T-helper 17 cell (primary cell): ENCODE measurements at places on chromosomes 7 and 10.

GRCh38 chr10:114402871-114403540 lies 1.3 kb downstream of the AFAP1L2 start:
- DNase-seq: no peak

- no peak for DNase-seq
These were observed 7.1 kb upstream of the TBX20 start for GRCh38 chr7:35261041-35261440.

DNA sequence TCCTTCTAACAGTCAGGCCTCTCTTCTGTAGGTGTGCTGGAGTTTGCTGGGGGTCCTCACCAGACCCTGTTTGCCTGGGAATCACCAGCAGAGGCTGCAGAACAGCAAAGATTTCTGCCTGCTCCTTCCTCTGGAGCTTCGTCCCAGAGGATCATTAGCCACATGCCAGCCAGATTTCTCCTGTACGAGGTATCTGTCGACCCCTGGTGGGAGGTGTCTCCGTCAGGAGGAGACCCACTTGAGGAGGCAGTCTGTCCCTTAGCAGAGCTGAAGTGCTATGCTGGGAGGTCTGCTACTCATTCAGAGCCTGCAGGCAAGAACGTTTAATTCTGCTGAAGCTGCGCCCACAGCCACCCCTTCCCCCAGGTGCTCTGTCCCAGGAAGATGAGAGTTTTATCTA lies 611.1 kb upstream of the COBL start:
- no peak for DNase-seq

GRCh38 chr10:96919785-96920430 lies 87.8 kb downstream of the LCOR start:
- no peak for DNase-seq

DNA sequence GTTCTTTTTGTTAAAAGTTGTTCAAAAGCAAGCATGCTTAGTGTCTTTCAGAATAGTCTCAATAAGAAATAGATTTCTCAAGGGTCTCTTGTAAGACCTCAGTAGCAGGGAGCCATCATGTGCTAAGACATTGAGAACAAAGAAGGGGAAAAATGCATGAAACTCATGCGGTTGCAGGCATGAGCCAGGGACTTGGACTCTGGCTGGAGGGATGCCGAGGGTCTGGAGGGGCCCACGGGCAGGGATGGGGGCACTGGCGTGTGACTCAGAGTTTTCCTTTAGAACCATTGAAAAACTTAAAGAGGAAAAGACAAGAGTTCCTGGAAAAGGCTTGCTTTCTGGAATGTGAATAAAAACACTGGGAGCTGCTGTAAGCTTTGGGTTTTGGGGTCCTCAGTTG lies 253.3 kb downstream of the CCDC3 start:
- no peak for DNase-seq

DNA sequence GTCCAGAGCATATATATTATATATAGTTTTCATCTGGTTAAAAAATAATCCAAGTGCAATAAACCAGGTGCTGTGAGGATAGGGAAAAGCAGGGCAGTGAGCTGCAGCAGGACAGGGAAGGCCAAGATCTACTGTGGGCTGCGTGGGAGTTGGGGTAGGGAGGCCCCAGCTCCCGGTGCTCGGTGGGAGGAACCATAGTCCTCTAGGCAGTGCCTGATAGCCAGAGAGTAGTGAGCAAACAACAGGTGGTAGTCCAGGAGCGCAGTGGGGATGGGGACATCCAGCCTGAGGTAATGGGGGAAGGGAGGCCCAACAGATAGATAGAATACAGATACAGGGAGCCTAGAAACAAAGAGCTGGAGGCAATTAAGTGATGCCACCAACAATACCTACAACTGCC lies 4.1 kb upstream of the BMPR1A start:
- no peak for DNase-seq

DNA sequence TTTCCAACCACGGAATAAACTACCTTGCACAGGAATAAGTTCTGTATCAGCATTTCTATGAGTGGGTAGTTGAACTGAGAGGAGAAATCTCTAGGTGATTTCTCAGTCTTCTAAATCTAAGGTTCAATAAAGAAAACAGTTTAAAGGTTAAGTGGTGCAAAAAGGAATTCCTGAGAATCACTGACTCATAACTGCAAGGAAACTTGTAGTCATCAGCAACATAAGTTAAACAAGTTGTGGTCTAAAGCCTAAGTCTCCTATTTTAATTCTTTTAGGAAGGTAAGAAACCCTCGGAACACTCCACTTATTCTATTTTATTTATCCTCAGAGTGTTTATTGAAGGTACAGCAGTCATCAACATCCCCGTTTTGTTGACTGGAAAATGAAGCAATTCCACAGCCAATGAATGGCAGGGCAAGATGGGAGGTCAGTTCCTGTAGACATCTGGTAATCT lies 92.4 kb upstream of the PIK3CG start:
- DNase-seq: no peak

- DNase-seq: no peak
These were observed 147.1 kb upstream of the GDF10 start for GRCh38 chr10:47152861-47153349.

GRCh38 chr7:113289140-113289740 lies 170.9 kb upstream of the SMIM30 start:
- DNase-seq: no peak

DNA sequence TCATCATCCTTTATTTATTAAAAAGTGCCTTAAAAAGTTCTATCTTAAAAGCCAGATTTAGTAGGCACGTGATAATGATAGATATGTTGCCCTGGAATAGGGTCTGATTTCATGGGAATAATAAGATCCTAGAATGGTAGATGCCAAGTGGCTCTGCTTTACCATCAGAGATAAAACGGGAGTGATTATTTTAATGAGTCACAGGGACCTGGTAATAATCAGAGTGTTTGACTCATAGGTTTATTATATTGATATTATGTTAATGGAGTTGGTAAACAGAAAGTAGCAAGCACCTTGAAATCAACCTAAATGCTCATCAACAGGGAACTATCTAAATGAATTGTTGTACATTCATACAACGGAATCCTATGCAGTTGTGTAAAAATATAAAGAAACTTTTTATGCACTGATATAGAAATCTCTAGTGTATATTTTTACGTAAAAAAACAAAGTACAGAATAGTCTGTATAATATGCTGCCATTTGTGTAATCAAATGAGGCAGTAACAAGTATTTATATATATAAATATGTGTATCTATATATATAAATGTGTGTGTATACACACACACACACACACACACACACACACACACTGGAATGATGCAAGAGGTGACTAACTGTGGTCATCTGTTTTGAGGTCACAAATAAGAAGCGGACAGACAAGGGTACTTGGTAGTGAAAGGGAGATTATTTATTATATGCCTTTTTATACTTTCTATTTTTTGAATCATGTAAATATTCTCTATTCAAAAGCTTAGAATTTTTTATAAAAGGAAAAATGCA lies 78.6 kb upstream of the DYNC1I1 start:
- DNase-seq: no peak

- no peak for DNase-seq
These were observed 219.3 kb downstream of the THSD7A start for GRCh38 chr7:11612737-11613136.

DNA sequence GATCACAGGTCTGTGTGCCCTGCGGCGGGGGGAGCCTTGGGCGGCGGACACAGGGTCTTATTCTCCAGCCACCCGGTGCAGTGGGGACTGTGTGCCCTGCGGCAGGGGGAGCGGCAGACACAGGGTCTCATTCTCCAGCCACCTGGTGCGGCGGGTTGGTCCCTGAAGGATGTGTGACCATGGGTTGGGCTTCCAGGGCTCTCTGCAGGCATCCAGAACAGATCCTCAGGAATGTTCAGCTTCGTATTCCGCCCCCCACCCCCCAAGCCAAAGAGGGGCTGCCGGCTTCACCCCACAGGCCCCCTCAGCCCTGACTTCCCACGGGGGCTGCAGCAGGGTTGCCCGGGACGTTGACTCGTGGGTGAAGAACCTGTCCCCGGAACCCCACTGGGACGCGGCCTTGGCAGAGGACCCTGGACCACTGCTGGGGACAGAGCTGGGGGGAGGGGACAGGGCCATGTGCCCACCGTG lies 154.5 kb upstream of the PPP2R2D start:
- no peak for DNase-seq

DNA sequence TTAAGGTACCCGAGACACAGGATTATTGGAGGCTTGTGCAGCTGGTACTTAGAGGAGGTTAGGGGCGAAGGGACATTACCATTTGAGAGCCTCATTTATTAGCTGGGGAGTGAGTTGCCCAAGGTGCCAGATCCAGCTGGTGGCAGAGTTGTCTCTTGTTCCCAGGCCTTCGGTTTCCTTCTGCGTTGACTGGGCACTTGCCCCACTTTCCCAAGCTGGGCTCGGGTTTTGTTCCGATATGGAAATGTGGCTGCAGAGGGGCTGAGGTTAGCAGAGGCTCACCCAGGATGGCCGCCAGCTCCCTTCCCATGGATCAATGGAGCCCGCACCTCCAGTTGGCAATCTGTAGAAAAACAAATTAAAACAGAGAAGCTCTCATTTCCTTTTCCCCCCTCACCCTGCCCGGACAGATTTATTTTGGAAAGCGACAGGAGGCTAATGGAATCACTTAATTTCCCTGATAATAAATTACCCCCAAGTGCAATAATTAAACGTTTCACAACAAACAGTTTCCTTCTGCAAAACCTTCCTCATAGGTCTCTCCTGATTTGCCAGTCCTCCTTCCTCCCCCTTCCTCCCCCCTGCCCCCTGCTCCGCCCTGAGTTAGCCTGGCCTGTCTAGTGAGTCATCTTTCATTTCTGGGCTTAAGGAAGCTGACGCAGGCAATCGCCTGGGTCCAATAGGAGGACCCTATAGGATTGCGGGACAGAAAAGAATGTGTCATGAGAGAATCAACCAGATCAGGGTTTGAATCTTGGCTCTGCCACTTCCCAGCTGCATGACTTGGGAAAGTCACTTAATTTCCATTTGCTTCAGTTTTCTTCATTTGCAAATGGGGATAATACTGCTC lies 51.7 kb downstream of the ADRA2A start:
- DNase-seq: no peak

DNA sequence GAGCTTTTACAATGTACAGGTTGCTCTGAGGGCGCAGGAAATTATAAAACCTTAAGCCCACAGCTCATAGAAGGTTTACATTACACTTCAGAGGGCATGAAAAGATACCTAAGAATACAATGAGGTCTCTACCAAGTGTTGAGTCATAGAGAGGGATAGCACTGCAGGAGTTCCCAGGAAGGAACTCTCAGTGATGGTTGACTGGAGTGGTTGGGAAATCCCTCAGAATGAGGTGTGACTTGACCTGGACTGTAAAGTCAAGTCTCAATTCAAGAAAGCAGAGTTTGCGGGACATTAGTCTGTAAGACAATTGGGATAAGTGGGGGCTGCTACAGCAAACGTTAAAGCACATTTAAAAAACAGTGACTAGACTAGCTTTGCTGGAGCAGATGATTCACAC lies 21.9 kb downstream of the TNKS2 start:
- DNase-seq: no peak

DNA sequence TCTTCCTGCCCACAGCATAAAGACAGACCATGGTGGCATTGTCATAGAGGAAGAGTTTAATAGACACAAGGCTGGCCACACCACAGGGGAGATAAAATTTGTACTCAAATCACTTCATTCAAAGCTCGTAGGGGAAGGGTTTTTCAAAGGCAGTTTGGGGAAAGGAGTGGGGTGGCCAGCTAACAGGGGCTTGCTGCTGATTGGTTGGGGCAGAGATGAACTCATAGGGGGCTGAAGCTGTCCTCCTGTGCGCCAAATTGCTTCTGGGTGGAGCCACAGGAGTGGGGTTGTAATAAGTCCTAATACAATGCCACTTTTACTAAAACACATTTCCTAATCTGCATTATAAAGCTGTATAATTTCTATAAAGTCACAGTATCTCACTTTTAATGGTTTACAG lies 22.5 kb downstream of the PDZD8 start:
- DNase-seq: no peak

GRCh38 chr10:77770868-77771175 lies 133.2 kb upstream of the KCNMA1 start:
- DNase-seq: no peak

DNA sequence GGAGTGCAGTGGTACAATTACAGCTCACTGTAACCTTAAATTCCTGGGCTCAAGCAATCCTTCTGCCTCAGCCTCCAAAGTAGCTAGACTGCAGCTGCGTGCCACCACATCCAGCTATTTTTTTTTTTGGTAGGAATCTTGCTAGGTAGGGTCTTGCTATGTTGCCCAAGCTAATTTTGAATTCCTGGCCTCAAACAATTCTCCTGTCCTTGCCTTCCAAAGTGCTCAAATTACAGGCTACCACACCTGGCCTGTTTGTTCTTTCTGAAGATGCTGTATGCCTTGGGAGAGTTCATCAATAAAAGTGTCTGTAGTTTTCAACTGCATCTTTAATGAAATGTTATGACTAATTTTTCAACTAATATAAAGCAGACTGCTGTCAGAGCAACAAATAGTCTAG lies 452 bp downstream of the SAMD9 start:
- DNase-seq: no peak

DNA sequence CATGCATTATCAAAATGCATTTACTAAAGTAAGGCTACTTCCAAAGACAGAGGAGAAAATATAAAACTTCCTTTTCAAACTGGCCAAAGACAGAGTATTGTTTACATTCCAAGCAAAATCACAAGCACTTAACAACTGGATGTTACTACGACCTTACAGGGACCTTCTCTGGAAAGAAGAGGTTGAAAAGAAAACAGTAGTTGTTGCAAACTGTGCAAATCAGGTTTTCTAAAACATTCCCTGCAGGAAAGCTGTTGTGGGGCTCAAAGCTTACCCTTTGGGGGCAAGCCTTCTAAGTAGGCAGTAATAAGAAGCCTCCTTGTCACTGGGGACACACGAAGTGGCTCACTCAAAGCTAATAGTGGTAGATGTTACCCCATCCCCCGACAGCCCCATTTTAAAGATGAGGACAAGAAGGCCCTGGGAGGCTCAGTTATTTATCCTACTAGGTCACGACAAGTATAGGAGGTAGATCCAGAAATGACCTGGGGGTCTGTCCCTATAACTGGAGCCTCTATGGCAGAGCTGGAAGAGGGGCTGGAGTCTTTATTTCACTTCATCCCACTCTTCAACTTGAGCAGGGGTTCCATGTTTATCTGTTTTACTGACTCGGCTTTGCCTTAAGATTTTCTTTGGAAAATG lies 46.6 kb downstream of the ATXN7L1 start:
- no peak for DNase-seq

GRCh38 chr10:58661336-58661735 lies 148.7 kb downstream of the BICC1 start:
- no peak for DNase-seq

- no peak for DNase-seq
These were observed 138.4 kb downstream of the MDFIC start for GRCh38 chr7:115060095-115060870.
